Activated naive CD4-positive, alpha-beta T cell treated with Interleukin-2 at 50 U/mL for 16 hours (primary cell): ENCODE measurements at places on chromosomes 4 and X.

GRCh38 chr4:176708771-176709311 is 83.9 kb downstream of the VEGFC start:
- DNase-seq: no peak

DNA sequence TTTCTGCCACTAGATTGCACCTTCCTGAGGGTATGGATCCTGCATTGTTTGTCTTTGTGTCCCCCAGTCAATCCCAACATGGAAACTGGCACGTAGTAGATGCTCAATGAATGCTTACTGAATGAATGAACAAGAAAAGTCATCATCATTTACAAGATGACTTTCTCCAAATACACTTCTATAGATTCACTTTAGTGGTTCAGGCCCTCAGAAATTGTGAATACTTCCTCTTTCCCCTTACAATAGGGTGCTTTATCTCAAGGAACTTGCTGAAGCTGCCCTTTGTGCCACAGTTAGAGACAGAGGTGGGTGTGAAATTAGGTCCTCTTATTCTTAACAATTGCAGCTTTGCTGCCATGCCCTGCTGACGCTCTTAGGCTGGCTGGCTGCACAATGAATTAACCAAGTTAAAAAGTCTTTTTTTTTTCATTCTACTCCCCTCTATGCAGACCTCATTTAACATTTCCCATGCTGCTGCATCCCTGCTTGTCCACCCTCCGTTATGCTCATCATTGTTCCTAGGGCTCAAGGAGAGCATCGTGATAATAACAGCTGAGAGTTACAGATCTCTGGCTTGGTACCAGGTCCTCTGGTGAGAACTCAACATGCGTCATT is 108.0 kb upstream of the ZNF518B start:
- no peak for DNase-seq

GRCh38 chr4:87941537-87942392 is 33.7 kb upstream of the SPP1 start:
- no peak for DNase-seq

GRCh38 chr4:110627977-110628662 is 5.2 kb upstream of the PITX2 start:
- no peak for DNase-seq

GRCh38 chr4:140331245-140331644 is 42.2 kb upstream of the SCOC start:
- DNase-seq: no peak

DNA sequence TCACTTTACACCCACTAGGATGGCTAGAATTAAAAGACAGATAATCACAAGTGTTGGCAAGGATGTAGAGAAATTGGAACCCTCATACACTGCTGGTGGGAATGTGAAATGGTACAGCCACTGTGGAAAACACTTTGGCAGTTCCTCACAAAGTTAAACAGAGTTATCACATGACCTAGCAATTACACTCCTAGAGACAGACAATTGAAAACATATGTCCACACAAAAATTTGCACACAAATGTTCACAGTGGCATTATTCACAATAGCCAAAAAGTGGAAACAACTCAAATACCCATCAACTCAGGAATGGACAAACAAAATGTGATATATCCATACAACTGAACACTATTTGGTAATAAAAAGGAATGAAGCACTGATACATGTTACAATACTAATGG is 5.7 kb downstream of the ZNF280C start:
- no peak for DNase-seq

DNA sequence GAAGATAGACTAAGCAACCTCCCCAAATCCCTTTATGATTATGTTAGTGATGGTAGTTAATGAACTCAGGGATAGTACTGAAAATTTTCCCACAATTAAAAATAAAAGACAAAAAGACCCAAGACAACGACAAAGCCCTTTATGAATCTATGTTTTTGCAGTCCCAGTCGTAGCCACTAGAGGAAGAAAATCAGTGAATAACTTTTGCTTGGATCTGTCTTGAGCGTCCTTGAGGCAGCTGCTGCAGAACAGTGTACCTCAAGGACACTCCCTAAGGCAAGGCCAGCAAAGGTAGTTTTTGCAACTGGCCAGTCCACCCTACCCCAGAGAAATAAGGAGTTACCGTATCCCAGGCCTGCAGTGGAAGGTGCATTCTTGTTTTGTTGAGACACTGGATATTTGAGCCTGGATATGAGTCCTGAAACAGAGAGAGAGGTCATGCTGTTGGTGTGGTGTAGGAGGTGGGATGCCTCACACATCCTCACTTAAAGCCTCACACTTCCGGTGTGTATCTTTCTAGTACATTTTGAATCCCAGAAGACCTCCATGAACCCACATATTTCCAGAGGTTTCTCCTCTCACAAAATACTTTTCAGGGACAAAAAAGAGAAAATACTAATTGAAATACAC is 8.7 kb upstream of the TIMM8A start:
- DNase-seq: no peak

GRCh38 chr4:87530868-87531267 is 1.7 kb upstream of the SPARCL1 start:
- DNase-seq: no peak

GRCh38 chr4:59553063-59553720 is 1646.9 kb upstream of the ADGRL3 start:
- no peak for DNase-seq

DNA sequence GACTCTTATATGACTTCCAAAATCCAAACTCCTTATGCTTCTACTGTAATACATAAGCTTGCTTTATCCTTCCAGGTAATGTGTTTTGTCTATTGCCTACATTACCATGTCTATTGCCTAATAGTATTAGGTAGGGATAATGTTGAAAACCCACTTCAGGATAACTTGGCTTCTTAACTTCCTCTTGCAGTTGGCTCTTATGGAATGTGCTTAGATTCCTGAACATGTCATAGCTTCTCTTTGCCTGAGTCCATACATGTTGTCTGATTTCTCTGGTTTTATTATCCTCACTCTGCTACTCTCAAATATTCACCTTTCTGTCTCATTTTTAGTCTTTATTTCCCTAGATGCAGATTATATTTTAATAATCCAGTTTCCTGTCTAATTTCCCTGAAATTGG is 599.9 kb downstream of the IL15 start:
- DNase-seq: no peak

- peak; percentile 50 for DNase-seq
Observed at GRCh38 chr4:127782275-127783025, at the start of gene HSPA4L. Gene HSPA4L, plus strand, starts transcription at chr4:127782322. Its CDS starts 229 bp downstream, at chr4:127782551.

GRCh38 chrX:111823703-111824102 is 52.3 kb upstream of the TRPC5OS start:
- no peak for DNase-seq

- no peak for DNase-seq
Observed at GRCh38 chr4:72900952-72901351, 168.6 kb downstream of the COX18 start.

DNA sequence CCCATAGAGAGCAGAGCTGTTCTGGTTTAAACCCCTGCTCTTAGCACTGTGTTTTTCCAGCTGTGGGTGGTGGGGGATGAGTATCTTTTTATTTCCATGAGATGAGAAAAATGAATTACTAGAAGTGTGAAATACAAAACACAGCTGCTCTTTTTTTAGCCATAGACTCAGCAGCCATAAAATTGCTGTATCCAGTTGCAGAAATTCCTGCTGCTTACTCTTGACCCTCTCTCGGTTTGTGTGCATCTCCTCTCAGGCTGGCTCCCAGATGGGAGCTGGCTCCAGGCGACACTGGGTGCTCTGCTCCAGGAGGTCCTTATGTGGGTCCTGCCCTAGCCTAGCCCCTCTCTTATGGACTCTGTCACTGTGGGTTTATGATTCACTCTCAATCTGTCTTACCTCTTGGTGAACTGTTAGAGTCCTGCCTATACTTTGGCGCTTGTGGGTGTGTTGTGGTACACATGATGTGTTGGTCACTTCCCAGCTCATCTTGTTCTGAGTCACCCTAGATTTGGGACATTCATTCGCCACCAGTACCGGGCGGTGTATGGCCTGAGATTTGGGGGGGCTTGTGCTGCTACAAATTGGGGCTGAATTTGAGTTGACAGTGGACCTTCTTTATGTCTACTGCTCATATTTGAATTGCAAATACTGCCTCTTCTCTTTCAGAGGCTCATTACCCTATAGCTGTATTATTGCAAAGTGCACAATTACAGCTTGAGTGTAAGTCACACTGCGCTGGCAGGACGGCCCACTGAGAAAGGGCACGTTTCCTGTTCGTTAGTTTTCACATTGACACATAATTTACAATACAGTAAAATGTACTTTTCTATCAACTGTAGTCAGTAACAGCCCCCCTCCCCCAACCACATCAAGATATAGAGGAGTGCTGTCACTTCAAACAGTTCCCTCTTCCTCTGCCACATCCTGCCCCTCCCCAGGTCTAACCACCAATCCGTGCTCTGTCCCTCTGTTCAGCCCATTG is 46.9 kb upstream of the MSANTD1 start:
- DNase-seq: peak; percentile 61

DNA sequence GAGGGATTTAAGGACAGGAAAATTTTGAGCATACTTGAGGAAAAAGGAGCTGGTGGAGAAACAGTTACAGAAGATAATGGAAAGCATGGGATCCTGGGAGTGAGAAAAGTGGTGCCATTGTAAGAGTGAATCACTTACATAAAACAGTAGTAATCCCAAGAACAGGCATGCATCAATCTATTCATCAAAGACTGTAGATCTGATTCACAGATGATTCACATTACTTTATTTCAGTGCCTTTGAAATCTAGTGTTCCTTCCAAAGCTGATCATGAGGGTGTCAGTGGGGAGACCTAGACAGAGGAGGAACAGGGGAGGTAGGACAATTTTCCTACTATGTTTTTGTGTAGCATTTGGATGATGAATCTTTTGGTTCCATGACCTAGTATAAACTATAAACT is 102.7 kb downstream of the TAB3 start:
- no peak for DNase-seq

DNA sequence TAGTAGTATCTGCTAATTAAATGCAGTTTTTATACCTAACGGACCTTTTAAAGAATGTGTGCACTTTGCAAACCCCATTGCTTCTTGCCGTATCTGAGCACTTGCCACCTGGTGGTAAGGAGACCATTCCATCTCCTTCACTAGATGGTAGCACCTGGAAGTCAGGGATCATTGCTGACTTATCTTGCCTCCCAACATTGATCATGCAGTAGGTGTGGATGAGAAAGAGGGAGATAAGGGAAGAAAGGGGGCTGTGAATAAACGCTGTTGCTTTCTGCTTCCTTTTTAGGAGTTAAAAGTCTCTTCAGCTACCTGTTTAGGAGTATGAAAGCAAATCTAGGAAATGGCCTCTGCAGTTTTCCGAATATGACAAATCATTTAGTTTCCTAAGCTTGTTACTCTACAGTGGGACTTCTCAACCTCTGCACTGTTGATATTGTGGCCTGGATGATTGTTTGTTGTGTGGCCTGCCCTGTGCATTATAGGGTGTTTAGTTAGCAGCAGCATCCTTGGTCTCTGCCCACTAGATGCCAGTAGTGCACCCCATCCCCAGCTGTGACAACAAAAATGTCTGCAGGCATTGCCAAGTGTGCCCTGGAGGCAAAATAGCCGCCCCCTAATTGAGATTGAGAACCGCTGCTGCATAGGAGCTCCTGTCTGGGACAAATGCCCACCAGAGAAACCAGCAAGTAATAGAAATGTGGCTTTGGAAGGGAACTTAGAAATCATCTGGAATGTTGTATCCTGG is 38.8 kb downstream of the GAB1 start:
- DNase-seq: no peak

- DNase-seq: no peak
Observed at GRCh38 chr4:132297346-132297745, 851.7 kb upstream of the PCDH10 start.

GRCh38 chr4:4388311-4388790 is 1.4 kb downstream of the NSG1 start:
- DNase-seq: no peak

GRCh38 chrX:154750301-154751202 is at the start of gene GAB3:
Gene GAB3, minus strand, starts transcription at chrX:154751077. Its CDS starts 52 bp downstream, at chrX:154751025.
- peak; percentile 41 for DNase-seq

DNA sequence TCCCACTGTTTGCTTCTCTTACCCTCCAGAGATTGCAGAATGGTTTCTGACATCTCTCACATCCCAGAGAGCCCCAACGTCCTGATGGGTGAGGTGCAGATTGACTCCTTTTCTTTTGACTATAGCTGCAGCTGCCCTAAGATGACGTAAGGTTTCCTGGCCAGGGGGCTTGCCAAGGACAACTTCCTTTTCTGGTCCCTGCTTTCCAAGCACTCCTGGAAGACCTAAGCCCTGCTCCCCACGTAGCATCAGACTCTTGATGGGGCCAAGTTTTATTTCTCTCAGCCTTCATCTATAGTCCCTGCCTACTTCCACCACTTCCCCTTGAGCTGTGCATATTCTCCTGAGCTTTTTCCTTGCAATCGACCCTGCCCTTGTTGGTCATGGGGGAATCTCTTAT is 497.7 kb downstream of the IDS start:
- no peak for DNase-seq

- DNase-seq: no peak
Observed at GRCh38 chrX:7139202-7140081, 8.1 kb upstream of the STS start.

DNA sequence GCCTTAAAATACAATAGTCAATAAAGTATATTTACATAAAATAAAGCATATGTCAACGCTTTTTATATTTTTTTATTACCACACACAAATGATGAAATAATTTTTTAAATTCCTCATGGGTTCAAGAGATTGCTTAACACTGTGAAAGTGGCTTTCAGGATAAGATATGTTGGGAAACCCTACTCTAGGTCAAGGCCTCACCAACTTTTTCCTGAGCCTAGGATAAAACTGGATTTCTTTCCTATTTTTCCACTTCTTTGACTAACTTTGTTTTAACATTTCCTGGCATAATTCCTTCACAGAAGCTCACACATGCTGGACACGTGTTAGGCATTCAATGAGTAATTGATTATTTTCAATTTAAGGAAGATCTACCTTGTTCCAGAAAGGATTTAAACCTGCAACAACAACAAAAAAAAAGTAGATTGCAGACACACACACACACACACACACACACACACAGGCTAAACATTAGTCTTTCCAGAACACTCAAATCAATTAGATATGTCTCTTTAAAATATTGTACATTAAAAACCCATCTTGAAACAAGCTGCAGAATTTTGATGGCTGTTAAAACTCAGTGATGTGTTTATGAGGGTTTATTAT is 9.1 kb downstream of the KLB start:
- no peak for DNase-seq

GRCh38 chrX:148416142-148416541 is 84.3 kb upstream of the AFF2 start:
- no peak for DNase-seq

GRCh38 chrX:24357106-24357505 is 3.3 kb upstream of the SUPT20HL1 start:
- DNase-seq: no peak

GRCh38 chr4:42515156-42515884 is 118.0 kb downstream of the SHISA3 start:
- DNase-seq: no peak

- DNase-seq: no peak
Observed at GRCh38 chr4:134539729-134540231, 338.2 kb upstream of the PABPC4L start.
